AG04450 (cell line): ENCODE measurements at places on chromosomes 4 and X. TPM values are rescaled to one million over a fixed set of nuclear protein-coding genes. Genes with fewer than 3 reads are reported as not detected.

Gene SLITRK4
- not detected in 2 replicates for polyA plus RNA-seq

Gene RNF128
- 2.7 and 3.9 TPM in 2 replicates for polyA plus RNA-seq

DNA sequence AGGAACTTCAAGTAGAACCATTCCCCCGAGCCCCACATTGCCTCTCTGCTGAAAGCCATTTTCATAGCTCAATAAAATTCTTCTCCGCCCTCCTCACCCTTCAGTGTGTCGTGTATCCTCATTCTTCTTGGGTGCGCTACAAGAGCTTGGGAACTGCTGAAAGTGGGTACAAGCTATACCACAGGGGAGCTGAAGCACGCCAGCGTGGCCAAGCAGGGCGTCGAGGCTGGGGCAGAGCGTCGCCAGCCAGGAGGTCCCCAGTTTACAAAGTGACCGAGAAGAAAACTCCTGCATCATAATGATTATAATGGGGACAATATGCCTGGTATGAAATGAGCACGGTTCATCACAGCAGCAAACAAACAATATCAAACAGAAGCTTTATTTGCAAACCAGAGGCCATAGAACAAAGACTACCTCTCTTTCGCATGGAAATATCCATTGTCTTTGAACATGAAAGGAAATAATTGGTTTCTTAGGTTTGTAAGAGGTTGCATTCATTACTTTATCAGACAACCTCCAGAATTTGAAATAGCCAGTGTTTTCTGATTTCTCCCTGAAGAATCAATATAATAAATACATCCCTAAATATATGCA, 34.3 kb downstream of the RELL1 start:
- DNase-seq: no peak

GRCh38 chrX:11472879-11473278, 179.7 kb downstream of the AMELX start:
- DNase-seq: no peak

GRCh38 chr4:183266371-183266770, 53.7 kb downstream of the CLDN22 start:
- DNase-seq: no peak

- DNase-seq: no peak
Measured at GRCh38 chr4:87151730-87152129, 68.7 kb downstream of the KLHL8 start.

- DNase-seq: no peak
Measured at GRCh38 chrX:11791090-11791489, 33.1 kb downstream of the MSL3 start.

DNA sequence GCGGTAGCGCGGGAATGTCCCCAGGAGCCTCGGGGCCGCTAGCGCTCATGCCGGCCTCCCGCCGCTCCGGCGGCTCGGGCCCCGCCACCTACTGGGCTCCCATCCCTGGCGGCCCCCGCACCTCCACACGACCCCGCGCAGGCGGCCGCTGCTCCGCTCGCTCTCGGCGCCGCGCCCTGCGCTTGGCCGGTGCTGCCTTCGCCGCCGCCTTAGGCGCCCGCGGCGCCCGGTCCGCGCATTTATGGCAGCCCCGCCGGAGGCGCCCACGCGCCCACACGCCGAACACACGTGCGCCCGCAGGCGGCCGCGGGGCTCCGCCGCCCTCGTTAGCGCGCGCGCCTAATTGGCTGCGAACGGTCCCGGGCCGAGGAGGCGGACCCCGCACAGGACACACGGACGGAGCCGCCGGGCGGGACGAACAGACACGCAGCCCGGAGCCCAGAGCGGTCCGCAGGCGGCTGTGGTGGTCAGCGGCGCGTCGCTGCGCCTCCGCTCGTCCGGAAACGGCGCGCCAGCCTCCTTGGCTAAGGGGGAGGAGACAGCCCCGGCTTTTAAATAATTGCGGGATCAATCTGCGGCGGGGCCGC, at the start of gene NKX1-1:
Gene NKX1-1 (minus strand): TSS at position 49 of the 587 bp plus-strand sequence. CDS start 0 bp downstream, at position 49.
- DNase-seq: no peak
